ENCODE measurements at places on chromosomes 5 and 9.

DNA sequence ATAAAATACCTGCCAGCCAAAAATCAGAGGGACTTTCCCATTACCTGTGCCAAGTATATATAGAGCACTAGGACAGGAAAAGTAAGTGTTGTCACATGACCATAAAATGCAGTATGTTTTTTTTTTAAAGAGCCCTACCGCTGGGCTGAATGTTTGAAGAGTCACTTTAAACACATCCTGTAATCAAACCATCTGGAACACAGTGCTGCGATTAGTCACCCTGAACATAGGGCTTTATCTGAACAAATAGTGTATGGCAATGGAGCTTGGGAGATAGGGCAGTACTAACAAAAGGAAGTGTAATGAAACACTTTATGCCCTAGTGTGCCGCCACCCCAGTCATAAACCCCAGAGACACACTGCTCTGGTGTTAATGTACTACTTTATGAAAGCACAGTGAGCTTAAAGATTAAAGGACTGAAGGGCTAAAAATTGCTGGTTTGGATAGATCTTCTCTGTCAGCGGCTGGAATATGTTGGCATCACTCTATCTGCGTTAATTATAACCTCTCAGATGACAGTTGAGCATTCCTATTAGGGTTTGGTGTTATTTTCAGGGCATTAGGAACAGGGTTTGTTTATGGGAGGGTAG, 90.4 kb downstream of the ZNF608 start:
- DNase-seq: no peak

DNA sequence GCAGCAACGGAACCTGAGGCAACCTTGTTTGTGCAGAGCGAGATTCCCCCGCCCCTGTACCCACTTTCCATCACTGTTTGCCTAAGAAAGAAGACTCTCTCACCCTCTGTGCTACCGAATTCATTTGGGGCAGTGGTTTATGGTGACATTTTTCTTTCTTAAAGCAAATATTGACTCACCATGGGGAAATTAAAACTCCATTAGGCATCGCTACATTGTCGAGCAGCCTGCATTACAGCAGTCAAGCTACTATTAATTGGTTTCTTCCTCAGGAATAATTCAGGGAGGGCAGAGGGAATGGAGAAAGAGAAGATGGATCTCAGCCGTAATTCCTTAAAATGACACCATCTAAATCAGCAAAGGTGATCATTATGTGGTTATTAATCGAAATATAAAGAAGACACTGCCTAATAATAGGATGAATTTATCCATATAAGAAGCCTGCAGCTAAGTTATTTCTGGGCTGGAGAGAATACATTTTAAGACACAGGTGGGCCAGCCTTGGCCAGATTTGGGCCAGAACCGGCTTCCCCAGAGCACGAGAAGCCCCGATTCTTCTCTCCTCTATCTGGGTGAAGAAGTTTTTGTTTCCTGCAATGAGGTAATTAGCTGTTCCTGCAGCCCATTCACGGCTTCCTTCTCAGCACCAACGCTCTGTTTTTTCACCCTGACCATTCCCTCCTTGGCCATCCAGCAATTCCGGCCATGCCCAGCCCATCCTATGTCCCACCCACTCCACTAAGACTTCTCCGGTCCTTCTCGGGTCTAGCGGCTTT, 16.8 kb downstream of the CFAP77 start:
- no peak for DNase-seq

GRCh38 chr5:112127861-112128260, 291.2 kb downstream of the EPB41L4A start:
- DNase-seq: no peak

GRCh38 chr5:115179394-115180164, 9.9 kb upstream of the TRIM36 start:
- DNase-seq: no peak

- DNase-seq: no peak
Observed at GRCh38 chr9:122498883-122499288, 11.7 kb upstream of the OR1J2 start.

DNA sequence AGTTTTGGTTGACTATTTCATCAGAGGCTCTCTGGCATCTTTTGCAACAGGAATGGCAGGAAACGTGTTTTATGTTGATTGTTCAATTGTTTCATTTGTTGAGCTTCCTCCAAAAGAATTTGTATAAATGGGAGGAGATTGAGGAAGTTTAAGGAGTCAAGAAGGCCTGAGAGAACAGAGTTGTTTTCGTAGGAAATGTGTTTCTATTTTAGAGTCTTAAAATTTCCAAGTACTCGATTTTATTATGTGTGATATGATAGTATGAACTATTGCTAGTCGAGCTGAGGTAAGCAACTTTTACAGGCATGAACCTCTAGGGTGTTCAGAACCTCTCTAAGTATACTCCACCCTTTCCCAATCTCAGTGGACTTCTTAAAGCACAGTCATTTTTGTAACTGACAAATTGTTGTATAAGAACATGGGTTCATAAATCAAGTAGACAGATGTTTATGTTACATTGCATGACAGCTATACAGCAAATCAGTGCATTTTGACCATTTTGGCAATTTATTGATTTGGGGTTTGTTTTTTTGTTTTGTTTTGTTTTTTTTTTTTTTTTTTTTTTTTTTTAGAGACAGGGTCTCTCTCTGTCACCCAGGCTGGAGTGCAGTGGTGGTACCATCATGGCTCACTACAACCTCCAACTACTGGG, 47.4 kb downstream of the POLK start:
- DNase-seq: no peak

GRCh38 chr9:2414465-2414864, 207.1 kb upstream of the VLDLR start:
- DNase-seq: no peak

- no peak for DNase-seq
Observed at GRCh38 chr5:147286296-147286695, 51.5 kb downstream of the STK32A start.

DNA sequence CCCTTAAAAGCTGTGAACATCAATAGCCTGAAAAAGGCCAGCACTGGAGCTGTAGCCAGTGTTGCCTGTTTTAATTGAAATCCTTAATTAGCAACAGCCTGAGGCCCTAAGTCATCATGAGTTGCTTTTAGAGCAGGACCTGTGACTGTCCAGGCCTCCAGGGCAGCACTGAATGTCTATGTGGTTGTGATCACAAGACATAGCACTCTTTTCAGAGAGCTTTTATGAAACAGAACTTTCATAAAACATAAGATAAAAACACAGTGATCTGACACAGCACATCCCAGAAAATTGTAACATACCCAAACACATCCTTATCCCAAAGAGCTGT, 85.5 kb upstream of the MYO10 start:
- DNase-seq: no peak

DNA sequence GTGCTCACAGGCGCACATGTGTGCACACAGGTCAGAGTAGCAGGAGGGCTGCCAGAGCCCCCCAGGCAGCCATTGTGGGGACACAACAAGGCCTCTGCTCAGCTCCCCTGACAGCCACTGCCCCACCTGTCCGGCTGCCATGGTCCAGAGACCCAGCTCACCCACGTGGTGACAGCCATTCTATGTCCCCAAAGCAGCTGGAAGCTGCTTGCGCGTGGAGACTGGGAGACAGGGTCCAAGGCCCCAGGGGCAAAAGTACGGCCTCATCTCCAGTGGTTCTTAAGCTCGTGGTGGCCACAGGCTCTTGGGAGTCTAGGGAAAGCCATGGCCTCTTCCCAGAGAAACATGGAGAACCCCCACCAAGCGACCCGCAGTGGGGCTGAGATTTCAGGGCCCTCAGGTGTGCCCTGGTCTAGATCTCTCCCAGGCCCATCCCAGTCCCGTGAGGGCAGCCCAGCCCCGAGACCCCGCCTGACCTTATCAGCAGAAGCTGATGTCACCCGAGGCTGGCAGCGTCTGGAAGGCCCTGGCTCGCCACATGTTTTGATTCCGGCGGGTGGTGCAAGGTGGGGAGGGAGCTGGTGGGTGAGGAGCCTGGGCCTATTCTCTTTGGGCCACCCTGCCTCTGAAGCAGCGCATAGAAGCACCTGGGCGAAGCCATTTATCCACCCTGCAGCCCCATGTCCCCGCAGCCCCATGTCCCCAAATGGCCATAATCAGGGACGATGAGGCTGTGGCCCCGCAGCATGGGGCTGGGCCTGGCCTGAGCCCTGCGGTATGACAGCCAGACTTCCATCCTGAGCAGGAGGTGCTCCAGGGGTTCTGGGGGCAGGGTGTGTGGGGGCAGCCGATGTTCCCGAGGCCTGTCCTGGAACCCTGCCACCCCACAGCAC, 31.7 kb downstream of the GLT6D1 start:
- DNase-seq: no peak

- no peak for DNase-seq
Observed at GRCh38 chr5:9351546-9351945, 194.3 kb downstream of the SEMA5A start.

- no peak for DNase-seq
Observed at GRCh38 chr5:93346301-93346700, 234.7 kb downstream of the NR2F1-AS1 start.

DNA sequence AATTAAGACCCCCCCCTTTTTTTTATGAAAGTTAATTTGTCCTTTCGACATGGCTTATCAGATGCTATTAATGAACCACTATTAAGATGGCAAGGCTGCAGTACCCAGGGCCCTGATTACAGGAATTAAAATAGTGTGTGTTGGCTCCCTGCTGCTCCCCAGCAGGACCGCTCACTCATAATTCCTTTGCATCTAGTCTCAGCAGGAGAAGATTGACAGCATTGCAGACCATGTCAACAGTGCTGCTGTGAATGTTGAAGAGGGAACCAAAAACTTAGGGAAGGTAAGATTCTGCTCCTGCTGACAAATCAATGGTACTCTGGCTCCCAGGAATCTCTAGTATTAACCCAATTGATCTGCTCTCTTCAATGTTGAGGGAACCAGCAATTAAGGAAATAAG, 61.0 kb downstream of the STX17 start:
- no peak for DNase-seq

- DNase-seq: no peak
Observed at GRCh38 chr5:121913418-121913817, 48.4 kb upstream of the SRFBP1 start.

- DNase-seq: no peak
Observed at GRCh38 chr9:36153746-36154145, 15.4 kb upstream of the CCIN start.

GRCh38 chr5:38258319-38259061, at the start of gene EGFLAM:
EGFLAM (plus strand) TSS chr5:38258559; CDS start chr5:38258755, 196 bp downstream.
- no peak for DNase-seq

- DNase-seq: no peak
Observed at GRCh38 chr9:6426117-6426516, 13.1 kb downstream of the UHRF2 start.

DNA sequence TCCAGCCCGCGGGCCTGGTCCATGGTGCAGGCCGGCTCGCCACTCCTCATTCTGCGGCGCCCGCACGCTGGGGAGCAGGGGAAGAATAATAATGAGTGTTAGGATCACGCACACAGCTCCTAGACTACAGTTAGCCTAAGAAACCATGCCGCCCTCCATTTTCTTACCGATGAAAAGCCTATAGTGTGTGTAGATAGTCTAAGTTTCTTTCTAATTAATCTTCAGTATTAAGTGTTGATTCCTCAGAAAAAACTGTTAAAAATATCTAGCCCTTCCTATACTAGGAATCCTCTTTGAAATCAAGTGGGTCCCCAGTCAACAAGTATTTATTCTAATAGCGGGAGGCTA, 9.3 kb downstream of the ZBED3 start:
- no peak for DNase-seq
